ENCODE measurements at places on chromosomes 3 and 15.
A peak's percentile ranks its signal among the peaks of the same experiment; 100 is the strongest.

DNA sequence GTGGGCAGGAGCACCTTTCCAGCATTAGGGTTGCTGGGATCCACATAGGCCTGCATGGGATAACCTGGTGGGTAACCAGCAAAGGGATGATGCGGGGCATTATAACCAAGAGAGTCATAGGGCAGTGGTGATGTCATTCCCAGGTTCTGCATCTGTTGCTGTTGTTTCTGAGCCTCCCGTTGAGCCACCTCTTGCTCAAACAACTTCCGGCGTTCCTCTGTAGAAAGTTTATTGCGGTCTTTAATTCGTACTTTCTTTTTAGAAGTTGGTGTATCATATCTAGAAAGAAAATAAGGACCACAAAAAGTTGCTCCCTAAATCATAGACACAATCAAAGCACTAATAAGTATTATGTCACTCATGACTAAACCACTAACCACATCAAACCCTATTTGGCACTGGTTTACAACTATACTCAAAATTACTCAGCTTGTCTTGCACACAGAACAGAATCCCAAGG lies 77.8 kb downstream of the NBEAL2 start:
- no peak for DNase-seq

DNA sequence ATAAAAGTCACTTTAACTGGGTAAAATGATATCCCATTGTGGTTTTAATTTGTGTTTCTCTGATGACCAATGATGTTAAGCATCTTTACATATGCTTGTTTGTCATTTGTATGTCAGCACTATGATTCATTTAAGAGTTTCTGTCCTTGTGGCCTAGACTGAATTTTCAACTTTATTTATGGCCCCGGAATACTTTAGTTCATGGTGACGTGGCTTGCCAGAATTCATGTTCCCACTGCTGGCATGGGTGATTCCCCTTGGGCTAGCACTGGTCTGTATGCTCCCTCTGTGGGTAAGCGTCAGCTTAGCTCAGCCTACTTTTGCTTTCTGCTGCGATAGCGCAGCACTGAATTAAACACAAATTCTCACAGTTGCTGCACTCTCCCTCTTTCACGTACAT lies 436.3 kb upstream of the SGO1 start:
- no peak for DNase-seq

DNA sequence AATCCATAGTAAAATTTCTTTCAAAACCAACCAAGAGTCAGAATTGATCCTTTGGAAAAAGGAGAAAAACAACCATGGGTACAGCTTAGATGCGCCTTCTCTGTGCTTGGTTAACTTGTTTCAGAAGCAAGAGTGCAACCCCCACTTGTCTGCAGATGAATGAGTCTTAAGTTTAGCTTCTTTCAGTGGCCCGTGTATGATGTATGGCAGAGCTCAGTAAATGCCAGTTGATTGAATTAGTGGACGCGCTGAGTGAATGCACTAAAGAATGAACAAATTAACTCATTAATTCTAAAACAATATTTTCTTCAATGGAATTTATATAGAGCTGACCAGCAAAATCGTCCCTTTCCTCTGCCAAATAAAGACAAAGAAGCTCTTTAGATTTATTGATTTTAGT lies 67.0 kb upstream of the ARHGEF3 start:
- no peak for DNase-seq

DNA sequence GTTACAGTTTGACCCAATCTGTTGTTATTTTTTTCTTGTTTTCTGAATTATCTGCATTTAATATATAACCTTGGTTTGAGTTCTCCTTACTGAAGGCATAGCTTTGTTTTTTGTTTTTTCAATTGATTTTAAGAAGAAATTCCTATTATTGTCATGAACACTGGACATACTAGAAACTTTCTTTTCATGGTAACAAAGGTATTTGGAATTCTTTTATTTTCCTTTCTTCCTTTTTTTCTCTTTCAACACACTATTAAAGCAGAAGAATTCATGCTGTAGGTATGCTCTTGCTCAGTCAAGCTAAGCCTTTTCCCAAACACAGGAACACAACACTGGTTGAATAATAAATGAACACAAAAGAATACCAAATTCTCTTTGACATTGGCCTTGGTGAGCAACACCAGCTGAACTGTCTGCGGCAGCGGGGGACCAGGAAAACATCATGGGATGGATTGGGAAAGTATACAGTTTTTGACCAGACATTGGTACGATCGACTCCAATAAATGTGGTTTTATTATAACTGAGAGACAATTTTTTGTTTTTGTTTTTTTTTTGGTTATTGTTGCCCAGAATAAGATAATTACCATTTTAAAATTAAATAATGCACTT lies 23.1 kb downstream of the U2SURP start:
- DNase-seq, result no peak

GRCh38 chr3:193782276-193782647 lies 189.3 kb downstream of the OPA1 start:
- DNase-seq, result no peak

GRCh38 chr3:38222032-38222634 lies 43.5 kb upstream of the SLC22A13 start:
- no peak for DNase-seq

DNA sequence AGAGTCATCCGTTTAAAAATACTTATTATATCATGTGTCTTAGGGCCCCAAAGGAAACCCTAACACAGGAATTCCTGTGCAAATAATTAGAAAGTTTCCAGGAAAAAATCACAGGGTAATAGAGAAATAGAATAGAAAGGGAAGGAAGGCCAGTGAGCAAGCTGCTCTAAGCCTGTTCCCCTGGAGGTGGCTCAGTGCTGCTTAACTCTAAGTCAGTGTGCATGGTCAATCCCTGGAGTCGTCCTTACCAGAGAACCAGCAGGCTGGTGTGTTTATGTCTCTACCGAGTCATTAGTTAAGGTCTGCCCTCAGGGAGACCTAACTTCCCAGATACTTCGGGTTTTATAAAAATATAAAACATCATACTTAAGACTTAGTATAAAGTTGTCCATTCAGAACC lies 21.0 kb upstream of the MCF2L2 start:
- no peak for DNase-seq

DNA sequence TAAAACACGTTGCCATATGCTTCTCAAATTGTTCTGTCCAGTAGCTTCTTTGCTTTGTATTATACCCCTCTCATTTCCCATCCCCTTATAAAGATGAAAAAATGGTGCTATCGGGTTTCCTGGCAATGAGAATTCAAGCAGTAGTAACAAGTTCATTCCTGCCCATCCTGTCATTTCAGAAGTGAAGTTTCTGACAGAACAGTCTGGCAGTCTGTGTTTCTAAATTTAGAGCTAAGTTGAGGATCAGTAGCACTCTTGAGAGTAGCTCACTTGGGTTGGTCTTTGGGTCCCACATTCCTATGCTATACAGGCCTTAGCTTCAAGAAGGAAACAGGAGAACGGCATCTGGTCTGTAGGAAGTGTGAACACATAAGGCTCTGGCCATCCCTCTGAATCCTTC lies 134.6 kb downstream of the GHSR start:
- no peak for DNase-seq

DNA sequence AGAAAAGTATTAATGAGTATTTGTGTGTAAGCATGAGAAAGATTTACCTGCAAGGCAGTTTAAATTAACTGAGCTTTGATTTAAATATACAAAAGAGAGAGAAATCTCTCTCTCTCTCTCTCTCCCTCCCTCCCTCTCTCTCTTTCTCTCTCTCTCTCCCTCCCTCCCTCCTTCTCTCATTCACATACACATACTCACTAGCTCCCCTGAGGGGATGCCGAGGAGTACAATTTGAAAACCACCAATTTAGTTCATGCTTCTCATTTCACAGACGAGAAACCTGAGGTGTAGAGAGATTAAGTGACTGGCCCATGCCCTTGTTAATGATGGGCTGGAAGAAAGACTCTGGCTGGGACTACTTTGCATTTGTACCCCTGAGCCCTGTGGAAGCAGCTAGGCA lies 59.4 kb downstream of the MECOM start:
- no peak for DNase-seq

- no peak for DNase-seq
Measured at GRCh38 chr3:117705011-117705410, 995.4 kb downstream of the TUSC7 start.

- no peak for DNase-seq
Measured at GRCh38 chr15:66066481-66066880, 187.1 kb downstream of the MEGF11 start.

GRCh38 chr3:175526609-175527280 lies 667.6 kb downstream of the NAALADL2 start:
- DNase-seq, result no peak

GRCh38 chr3:12190832-12191231 lies 32.1 kb upstream of the TIMP4 start:
- DNase-seq, result no peak

DNA sequence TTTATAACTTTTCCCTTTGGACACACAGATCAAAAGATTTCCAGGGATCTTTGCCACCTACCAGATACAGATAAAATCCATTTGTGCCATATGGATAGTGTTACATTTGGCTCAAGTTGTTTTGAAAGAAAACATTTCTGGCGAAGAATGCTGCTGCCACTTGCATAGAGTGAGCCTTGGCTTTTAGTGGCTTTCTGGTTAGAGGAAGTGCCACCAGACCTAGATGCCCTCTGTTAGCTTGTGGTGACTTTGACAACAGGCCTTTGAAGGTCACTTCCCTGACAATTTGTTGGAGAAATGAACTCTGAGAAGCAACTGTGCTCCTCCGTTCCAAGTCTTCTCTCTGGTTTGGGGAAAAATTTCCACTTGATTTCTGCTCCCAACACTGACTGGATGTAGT lies 158.0 kb downstream of the CHST2 start:
- no peak for DNase-seq

DNA sequence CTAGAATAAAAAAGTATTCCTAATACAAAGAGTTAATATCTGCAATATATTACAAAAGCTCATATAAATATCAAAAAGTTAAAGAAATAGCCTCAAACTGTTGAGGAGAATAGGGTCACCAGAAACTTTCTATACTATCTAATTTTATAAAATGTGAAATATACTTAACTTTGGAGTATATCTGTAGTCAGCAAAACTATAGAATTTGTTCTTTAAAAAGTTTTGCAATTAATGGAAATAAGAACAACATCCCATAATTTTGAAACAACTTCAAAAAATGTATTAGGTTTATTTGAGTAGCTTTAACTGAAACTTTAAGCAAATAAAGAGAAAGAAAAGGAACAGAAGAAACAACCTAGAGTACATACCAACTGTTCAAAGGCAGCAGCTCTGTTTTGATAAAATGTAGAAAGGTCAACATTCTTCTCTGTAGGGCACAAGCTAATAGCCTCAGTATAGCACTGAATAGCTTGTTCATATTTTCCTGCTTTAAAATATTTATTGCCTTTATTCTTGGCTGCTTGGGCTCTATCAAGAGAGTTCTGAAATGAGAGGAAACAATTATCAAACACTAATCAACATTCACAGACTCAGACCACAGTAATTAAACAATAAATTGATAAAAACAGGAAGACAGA lies 14.3 kb downstream of the TOMM70 start:
- DNase-seq, result no peak

GRCh38 chr15:88690331-88690730 lies 51.5 kb downstream of the ISG20 start:
- DNase-seq, result no peak

DNA sequence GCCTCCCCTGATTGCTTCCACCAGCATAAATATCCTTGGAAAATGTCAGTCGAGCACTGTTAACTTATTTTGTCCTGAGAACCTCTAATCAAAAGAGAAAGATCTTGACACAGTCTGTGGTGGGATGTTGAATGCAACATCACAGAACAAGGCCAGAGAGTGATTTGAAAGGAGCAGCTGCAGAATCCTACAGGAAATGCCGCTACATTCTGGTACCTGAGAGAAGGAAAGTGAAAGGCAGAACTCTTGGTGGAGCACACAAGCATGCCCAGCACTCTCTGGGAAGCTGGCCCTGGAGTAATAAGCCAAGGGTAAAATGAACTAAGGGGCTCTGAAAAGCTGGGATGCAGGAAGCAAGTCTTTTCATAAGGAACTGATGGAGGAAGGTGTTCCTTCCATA lies 75.8 kb downstream of the CBLB start:
- DNase-seq, result no peak

DNA sequence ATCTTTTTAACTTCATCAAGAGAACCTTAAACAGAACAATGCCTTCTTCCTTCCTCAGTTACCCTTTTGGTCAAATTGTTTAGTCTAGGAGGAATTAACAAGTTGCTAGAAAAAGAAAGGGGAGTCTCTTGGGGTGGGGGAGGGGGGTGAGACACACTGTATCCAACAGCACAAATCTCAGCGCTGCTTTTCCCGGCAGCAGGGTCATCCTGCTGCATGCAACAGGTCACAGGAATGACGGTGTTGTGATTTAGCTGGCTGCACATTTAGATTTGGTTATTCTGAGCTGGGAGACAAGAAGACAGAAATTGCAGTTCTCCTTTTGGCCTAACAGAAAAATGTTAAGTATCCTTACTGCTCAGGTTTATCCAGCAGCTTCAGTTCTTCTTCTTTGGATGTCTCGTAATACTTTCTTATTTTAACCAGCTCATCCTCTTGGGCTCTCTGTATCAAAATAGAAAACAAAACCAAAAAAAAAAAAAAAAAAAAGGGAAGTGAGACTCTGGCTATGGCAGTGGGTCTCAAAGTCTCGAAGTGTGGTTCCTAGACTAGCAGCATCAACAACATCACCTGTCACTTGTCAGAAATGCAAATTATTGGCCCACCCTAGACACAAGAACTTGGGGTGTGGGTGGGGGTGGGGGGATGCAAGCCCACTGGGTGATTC lies 190.5 kb downstream of the GREM1 start:
- no peak for DNase-seq

- no peak for DNase-seq
Measured at GRCh38 chr15:85289677-85290365, 90.6 kb upstream of the AKAP13 start.

DNA sequence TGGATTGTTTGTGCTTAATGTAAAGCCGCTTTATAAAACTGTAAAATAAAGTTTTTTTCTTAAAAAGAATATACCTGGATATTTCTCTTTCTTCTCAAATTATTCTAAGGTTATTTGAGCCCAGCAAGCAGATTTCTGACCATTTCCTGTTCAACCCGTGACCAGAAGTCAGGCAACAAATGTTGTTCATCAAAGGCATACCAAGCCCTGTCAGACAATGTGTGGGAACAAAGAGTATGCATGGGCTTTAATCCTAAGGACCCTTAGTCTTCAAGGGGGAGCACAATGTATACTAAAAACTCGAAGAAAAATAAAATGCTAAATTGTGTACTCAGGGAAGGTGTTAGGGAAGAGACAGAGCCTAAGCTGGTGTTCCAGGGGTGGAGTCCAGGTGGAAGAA lies 26.6 kb upstream of the PAQR5 start:
- no peak for DNase-seq

- DNase-seq, result no peak
Measured at GRCh38 chr3:112508860-112509259, 9.6 kb upstream of the BTLA start.

GRCh38 chr3:77917225-77917624 lies 877.3 kb downstream of the ROBO2 start:
- no peak for DNase-seq

- DNase-seq, result no peak
Measured at GRCh38 chr15:62544446-62544845, 379.4 kb upstream of the C2CD4B start.

- DNase-seq, result no peak
Measured at GRCh38 chr3:40057786-40058185, 248.4 kb downstream of the MYRIP start.

GRCh38 chr3:79018671-79019136 lies 749.1 kb downstream of the ROBO1 start:
- DNase-seq, result peak; percentile 48

GRCh38 chr15:77507911-77508310 lies 87.2 kb downstream of the HMG20A start:
- DNase-seq, result no peak

GRCh38 chr15:65058394-65059368 lies 9.1 kb downstream of the RASL12 start:
- no peak for DNase-seq
